ENCODE measurements at places on chromosomes 5 and 9. TPM values are rescaled to one million over a fixed set of nuclear protein-coding genes. Genes with fewer than 3 reads are reported as not detected.

- DNase-seq: peak; percentile 52
These were observed 9.6 kb upstream of the NME5 start for GRCh38 chr5:138148811-138149210.

GRCh38 chr9:97868859-97869258 is 15.8 kb downstream of the FOXE1 start:
- DNase-seq: no peak

DNA sequence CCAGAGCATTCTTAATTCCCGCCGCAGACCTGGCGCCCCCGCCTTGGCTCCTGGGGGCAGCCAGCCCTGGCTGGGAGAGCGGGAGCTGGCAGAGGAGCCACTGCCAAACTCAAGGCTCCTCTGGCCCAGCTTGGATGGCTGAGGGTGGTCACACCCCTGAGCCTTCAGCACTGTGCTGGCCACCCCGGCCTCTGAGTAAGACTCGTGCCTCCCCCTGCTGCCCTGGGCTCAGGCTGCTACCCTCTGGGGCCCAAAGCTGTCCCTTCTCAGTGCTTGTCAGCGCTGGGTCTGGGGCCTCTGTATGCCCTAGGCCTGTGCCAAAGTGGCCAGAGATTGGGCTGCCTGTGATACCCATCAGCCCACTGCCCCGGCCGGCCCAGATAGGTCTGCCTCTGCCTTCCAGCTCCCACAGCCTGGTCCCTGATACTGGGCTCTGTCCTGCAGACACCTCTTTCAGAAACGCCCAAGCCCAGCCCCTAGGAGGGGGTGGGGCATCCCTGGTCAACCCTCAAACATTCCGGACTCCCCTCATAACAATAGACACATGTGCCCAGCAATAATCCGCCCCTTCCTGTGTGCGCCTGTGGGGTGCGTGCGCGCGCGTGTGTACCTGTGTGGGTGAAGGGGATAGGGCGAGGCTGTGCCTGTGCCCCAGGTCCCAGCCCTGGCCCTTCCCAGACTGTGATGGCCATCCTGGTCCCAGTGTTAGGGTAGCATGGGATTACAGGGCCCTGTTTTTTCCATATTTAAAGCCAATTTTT is 4.4 kb upstream of the PRR7 start:
- no peak for DNase-seq

DNA sequence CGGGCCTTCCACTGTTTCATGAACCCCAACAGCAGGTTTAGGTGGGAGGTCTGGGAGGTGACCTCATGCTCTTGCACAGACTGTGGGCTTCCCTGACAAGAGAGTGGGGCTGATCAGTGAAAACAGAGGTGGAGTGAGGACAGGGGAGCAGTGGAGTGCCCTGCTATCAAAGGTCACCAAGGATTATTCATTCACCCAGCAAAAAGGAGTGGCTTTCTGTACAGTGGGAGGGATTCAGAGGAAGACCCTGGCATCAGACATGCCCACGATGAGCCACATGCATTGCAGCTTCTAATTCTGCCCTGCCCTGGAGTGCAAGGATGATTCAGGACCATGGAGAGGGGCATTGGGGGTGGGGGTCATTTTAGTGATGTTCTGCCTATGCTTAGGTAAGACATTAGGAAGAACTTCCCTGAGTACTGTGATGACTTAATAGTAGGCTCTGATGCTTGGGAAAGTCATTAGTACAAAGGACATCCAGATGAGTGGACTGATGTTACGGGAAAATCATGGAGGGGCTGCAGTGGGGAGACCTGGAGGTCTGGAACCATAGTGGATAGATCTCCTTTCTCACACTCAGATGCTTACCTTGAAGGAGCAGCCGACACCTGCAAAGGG is 12.8 kb downstream of the TRAF1 start:
- DNase-seq: no peak

- DNase-seq: peak; percentile 43
These were observed 146.3 kb downstream of the SNX18 start for GRCh38 chr5:54663866-54664265.

The DDX4 gene
- not detected for total RNA-seq

The EIF4E1B gene
- not detected for total RNA-seq

Measured in Calu3 (cell line).